ENCODE measurements at places on chromosomes 6 and 20. TPM values are rescaled to one million over a fixed set of nuclear protein-coding genes. Genes with fewer than 3 reads are reported as not detected.

DNA sequence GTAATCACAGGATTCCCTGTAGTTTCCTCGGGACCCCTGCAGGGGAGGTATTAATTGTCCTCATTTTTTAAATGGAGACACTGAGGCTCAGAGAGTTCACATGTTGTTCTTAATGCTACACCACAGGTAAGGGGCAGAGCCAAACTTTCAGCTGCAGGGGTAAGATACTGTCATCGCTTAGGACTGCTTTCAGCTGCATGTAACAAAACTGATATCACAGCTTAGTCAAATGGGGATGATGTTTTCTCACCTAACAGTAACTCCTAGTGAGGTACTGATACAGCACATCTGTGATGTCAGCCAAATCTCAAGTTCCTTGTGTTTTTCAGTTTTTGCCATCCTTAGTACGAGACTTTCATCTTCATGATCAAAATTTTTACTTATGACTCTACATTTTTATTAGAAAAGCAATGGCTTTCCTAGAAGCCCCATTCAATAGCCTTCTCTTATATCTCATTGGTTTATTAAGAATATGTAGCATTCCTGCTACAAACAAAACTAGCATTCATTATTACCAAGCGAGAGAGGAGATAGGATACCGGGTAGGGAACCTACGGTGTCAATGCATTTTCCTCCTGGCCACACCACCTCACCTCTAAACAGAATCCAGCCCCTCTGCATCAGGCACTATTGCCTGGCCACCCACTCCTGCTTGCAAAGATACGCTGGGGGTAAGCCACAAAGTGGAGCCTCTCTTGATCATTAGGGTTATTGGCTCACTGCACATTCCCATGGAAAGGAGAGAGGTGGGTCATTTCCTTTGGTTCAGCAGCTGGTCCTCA lies 557.5 kb downstream of the CD83 start:
- no peak for DNase-seq
- H3K4me3 ChIP-seq, result no peak overlapping the region
- no peak overlapping the region for H3K27ac ChIP-seq

- H3K4me3 ChIP-seq, result no peak overlapping the region
- no peak overlapping the region for H3K27ac ChIP-seq
- H3K4me1 ChIP-seq, result no peaks in the 10 kb centered on the region
- DNase-seq, result no peak
- no peaks in the 10 kb centered on the region for H3K27me3 ChIP-seq
These were observed 134.7 kb upstream of the RSPO3 start for GRCh38 chr6:126983779-126984178.

GRCh38 chr6:148747471-148748165 lies 788 bp downstream of the UST start:
- DNase-seq, result no peak
- H3K27me3 ChIP-seq, result no peaks in the 10 kb centered on the region
- H3K36me3 ChIP-seq, result no peaks in the 10 kb centered on the region

DNA sequence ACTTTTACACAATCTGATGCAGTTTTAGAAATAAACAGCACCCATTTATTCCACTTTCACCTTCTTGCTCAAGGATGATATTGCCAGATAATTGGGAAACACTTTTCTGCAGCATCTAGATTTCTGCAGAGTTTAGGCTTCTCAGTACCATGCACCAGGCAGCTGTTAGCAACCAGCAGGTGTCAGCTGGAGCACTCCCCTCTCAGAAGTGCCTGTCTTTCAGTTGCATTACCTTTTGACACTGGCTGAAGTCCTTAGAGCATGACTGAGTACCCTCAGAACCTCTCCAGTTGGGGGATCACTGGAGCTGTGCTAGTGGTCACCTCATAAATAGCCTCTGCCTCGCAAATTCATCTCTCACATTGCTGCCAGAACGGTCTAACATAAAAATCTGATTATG lies 91.2 kb downstream of the DNAH8 start:
- no peak for DNase-seq
- no peaks in the 10 kb centered on the region for H3K27me3 ChIP-seq
- H3K4me3 ChIP-seq, result no peak overlapping the region
- H3K36me3 ChIP-seq, result no peaks in the 10 kb centered on the region

GRCh38 chr6:604579-604978 lies 52.3 kb downstream of the HUS1B start:
- no peak overlapping the region for H3K4me3 ChIP-seq
- H3K27ac ChIP-seq, result no peak overlapping the region
- H3K4me1 ChIP-seq, result no peaks in the 10 kb centered on the region
- no peak for DNase-seq
- H3K36me3 ChIP-seq, result peaks cover 6% of the 10 kb centered on the region

- no peaks in the 10 kb centered on the region for H3K27me3 ChIP-seq
- no peak for DNase-seq
- H3K4me3 ChIP-seq, result no peak overlapping the region
- H3K4me1 ChIP-seq, result no peaks in the 10 kb centered on the region
These were observed 161.0 kb downstream of the KHDC1L start for GRCh38 chr6:73064266-73064665.

DNA sequence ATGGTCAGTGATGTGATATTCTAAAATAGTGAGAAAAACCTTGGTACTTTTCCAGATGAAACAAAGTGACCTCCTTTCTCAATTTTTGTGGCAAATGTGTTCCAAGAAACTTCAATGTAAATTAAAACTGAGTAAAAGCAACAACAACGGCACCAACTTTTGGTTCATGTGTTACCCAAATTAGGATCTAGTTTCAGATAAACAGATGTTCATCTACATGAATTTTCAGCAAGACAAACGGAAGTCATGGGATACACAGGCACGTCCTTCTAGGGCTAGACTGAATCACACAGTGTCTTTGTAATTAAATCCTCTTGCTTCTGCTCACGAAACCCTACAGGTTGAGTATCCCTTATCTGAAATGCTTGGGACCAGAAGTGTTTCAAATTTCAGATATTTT lies 915.2 kb downstream of the TFAP2A start:
- H3K27me3 ChIP-seq, result no peaks in the 10 kb centered on the region
- DNase-seq, result no peak
- H3K4me3 ChIP-seq, result no peak overlapping the region
- H3K27ac ChIP-seq, result no peak overlapping the region
- no peaks in the 10 kb centered on the region for H3K36me3 ChIP-seq

DNA sequence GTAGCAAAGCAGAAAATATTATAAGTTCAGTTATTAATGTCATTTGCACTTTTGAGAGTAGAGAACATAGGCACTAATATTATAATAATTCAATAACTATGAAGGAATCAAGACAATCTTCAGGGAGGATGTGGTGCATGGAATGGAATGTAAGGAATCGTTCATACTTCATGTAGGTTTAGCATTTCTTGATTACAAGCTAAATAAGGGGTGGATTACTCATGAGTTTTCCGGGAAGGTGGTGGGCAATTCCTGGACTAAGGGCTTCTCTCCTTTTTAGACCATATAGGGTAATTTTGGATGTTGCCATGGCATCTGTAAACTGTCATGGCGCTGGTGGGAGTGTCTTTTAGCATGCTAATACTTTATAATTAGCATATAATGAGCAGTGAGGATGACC lies 9.1 kb upstream of the BTNL2 start:
- no peak overlapping the region for H3K27ac ChIP-seq
- no peaks in the 10 kb centered on the region for H3K36me3 ChIP-seq
- DNase-seq, result no peak
- H3K27me3 ChIP-seq, result no peaks in the 10 kb centered on the region
- peaks cover 3% of the 10 kb centered on the region for H3K4me1 ChIP-seq

- H3K36me3 ChIP-seq, result no peaks in the 10 kb centered on the region
- H3K4me1 ChIP-seq, result no peaks in the 10 kb centered on the region
- no peak overlapping the region for H3K27ac ChIP-seq
- no peaks in the 10 kb centered on the region for H3K27me3 ChIP-seq
- no peak overlapping the region for H3K4me3 ChIP-seq
- DNase-seq, result no peak
These were observed 54.9 kb upstream of the PTPRT start for GRCh38 chr20:43244647-43245046.

DNA sequence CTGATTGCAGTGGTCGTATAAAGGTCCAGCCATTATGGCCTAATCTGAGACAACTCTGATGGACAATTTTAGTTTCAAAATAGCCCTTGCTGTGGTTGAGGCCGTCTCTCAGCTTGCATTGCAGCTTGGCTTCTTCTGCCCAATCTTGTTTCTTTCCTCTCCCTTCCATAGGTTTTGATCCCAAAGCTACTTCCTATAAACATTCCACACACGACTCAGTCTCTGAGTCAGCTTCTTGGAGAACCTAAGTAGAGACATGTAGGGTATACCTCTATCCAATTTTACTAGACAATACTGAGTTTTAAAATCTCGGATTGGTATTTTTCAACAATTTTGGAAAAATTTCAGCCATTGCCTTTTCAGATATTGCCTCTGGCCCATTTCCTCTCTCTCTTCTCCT lies 13.4 kb downstream of the IYD start:
- H3K27ac ChIP-seq, result no peak overlapping the region
- no peaks in the 10 kb centered on the region for H3K36me3 ChIP-seq
- H3K4me3 ChIP-seq, result no peak overlapping the region
- no peaks in the 10 kb centered on the region for H3K4me1 ChIP-seq
- DNase-seq, result no peak

DNA sequence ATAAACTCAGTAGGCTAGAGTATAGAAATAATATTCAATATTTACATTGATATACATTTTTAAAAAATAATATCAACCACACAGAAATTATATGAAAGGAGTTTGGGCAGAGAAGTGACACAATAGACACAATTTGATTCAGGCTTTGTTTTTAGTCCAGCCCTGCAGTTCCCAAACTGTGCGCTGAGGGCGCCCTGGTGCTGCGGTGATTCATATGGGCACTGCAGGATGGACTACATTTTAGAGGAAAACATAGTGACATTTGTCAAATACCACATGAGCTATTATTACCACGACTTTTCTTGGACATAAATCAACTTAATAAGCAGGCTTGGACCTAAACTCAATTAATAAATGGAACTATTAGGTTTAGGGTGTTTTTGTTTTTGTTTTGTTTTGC lies 364.3 kb upstream of the ID4 start:
- DNase-seq, result no peak
- no peak overlapping the region for H3K4me3 ChIP-seq
- no peaks in the 10 kb centered on the region for H3K4me1 ChIP-seq

The PTPRK gene
- 36.4 TPM for total RNA-seq

The PCSK2 gene
- total RNA-seq, result 1.6 TPM

The SRMS gene
- not detected for total RNA-seq

The HRH3 gene
- not detected for total RNA-seq

The NMBR gene
- total RNA-seq, result not detected

The PPP1R14C gene
- 130 TPM for total RNA-seq

Data from right atrium auricular region (tissue), 2 donors.